ENCODE measurements at places on chromosomes 6 and 20.
A peak's percentile ranks its signal among the peaks of the same experiment; 100 is the strongest.

DNA sequence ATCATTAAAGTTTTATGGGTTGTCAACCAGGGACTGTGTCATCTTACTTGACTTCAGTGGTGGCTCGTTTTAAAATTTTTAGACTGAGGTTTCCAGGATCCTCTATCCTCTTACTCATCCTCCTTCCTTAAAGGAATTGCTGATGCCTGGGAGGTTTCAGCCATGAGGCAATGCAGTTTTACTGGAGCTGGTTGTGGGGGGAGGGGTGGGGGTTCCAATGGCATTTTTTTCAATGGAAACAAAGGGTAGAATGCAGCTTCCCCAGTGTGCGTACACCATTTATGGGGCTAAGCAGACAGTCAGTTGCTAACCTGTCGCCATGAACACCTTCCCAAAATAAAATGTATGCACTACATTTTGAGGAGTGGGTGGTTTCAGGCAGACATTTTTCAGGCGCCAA is 88.0 kb downstream of the METTL24 start:
- no peak for DNase-seq

DNA sequence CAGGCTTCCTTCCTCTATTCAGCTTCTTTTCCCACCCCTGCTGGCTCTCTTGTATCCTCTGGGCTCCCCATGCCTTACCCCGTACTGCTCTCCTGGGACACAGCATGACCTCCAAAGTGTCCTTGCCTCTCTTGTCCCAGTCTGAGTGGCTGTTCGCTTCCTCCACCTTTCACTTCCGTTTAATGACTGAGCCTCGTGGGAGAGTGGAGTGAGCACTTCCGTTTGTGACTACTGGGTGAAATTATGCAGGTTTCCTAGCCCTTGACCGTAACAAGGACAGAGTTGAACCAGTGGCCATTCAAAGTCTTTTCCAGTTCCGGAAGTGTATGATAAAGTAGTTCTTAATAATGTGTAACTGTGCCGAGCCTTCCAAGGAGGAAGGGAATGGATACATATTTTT is 109.2 kb downstream of the ARID1B start:
- no peak for DNase-seq

DNA sequence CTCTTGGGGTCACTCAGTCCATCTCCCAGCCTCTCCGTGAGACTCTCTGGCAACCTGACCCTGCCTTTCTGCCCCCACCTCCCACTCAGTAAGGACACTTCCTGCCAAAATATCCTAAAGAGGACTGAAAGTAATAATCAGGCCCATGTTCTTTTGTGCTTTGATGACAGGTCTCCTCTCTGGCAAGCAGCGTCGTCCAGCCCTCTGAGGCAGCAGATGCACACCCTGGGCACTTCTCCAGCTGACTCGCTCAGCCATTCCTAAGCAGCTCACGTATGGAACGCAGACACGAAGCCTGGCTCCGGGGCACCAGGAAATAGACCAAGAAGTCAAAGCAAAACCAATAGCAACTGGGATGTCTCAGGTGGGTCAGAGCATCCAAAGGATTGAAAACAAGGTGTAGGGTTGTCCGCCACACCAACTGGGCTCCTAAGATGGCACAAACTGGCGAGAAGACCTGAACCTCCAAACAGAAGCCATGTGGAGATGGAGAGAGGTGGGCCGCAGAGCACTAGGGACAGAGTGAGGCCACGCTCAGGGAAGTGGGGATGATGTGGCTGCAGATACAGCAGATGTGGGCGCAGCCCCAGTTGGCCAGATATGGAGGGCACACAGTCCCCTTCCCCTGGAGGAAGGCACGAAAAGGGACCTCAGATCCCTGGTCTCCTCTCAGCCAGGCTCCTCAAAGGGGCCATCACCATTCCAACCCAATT is 99.3 kb downstream of the PRND start:
- no peak for DNase-seq

DNA sequence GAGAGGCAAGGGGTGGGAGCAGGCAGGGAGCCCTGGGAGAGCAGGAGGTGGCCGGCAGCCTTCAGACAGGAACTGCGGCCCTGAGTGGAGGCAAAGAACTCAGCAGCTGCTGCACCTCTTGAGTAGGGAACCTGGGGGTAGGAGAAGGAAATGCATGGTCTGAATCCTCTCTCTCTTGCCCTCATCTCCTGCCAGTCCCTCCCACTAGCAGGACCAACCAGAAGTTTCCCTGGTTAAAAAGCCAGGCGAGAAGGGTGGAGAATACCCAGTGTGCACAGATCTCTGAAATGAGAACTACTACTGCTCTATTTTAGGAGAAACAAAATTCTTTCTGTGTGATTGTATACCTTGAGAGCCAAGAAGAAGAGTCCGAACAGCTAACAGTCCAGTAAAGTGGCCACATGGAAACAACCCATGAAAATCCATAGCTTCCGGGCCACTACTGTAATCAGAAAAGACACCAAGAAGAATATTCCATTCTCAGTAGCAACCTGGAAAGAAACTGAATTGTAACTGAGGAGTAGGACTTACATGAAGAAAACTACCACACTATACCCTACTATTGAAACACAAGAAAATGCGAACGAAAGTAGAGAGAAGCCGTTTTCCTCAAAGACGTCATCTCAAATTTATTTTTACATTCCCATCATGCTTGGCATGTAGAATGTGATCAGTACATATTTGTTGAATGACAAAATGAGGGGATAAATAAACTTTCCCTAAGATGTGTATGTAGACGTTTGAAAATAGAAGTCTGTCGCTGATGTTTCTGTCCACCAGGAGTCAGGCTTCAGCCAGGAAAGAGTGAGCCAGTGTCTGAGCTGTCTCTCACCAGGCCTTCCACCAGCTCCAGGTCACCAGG is 25.6 kb downstream of the WRNIP1 start:
- DNase-seq, result peak; percentile 69

GRCh38 chr6:15949982-15950381 is 178.9 kb upstream of the MYLIP start:
- DNase-seq, result no peak

DNA sequence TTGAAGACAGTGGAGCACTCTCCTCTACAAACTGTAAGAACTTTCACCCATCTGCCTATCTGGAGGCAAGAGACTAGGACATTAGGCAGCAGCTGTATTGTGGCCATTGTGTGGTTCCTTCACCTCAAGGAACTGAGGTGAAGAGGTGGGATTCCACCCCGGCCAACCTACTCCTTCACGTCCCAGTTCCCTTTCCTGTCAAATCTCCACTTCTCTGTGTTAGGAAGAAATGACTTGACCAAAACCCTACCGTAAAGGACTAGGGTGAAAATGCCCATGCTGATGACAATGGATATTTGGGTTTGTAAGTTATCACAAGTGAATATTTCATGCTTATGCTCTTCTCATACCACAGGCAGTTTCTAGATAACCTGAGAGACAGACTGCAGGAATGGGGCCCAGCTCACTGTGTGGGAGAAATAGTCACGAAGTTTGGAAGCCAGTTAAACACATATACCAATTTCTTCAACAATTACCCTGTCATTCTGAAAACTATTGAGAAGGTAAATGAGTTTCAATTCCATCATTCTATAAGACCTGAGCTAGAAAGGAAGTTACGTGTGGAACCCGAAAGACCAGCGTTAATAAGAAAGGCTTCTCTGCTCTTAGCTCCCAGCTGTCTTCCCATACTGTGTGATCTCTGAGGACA is 86.6 kb downstream of the ECT2L start:
- no peak for DNase-seq

DNA sequence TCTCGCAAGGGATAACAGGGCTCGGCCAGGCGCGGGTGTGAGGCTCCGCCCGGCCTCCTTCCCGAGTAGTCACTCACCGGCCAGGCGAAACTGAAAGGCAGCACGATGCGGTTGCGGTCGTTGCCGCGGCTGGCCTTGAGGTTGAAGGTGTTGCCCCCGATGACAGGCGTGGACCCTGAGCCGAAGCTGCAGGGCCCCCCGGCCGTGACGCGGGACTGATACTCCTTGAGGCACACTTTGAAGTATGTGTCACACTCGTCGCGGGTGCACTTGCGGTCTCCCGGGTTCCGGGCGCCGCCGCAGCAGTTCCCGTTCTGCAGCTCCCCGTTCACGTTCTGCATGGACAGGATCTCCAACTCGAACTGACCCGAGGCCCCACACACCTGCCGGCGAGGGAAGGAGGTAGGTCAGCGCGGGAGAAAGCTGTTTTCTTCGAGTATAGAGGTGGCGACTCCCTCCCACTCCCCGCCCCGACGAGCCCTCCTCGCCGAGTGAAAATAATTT is 1.1 kb downstream of the JAG1 start:
- peak; percentile 72 for DNase-seq

- DNase-seq, result no peak
Observed at GRCh38 chr6:27214126-27214601, 33.3 kb upstream of the PRSS16 start.

- no peak for DNase-seq
Observed at GRCh38 chr20:47295921-47296426, 60.5 kb downstream of the ZMYND8 start.

GRCh38 chr20:3509064-3509463 is 38.2 kb downstream of the ATRN start:
- DNase-seq, result no peak

DNA sequence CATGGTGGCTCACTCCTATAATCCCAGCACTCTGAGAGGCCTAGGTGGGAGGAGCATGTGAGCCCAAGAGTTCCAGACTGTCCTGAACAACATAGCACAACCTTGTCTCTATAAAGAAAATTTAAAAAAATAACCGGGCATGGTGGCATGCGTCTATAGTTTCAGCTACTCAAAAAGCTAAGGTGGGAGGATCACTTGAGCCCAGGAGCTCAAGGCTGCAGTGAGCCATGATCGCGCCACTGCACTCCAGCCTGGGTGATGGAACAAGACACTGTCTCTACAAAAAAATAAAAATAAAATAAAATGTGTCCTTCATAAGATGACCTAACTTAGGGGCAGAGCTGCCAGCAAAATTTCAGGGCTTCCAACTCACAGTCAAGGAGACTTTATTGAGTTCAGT is 12.6 kb downstream of the ID4 start:
- no peak for DNase-seq

DNA sequence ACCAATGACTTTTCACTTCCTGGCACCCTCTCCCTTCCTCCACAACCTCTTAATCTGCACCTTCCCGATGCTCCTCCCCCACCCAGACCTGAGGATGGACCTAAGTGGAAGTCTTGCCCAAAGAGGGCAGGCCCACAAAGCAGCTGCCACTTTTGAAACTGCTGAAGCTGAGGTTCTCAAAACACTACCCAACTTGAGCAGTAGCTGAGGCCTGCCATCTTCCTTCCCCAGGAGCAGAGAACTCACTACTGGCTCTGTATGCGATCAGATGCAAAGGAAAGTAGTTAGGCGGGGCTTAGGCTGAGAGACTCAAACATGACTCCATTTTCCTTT is 1.5 kb downstream of the HM13 start:
- DNase-seq, result no peak

- DNase-seq, result peak; percentile 58
Observed at GRCh38 chr6:7919871-7920270, 9.3 kb upstream of the TXNDC5 start.

GRCh38 chr6:113813142-113813541 is 44.0 kb upstream of the MARCKS start:
- no peak for DNase-seq

DNA sequence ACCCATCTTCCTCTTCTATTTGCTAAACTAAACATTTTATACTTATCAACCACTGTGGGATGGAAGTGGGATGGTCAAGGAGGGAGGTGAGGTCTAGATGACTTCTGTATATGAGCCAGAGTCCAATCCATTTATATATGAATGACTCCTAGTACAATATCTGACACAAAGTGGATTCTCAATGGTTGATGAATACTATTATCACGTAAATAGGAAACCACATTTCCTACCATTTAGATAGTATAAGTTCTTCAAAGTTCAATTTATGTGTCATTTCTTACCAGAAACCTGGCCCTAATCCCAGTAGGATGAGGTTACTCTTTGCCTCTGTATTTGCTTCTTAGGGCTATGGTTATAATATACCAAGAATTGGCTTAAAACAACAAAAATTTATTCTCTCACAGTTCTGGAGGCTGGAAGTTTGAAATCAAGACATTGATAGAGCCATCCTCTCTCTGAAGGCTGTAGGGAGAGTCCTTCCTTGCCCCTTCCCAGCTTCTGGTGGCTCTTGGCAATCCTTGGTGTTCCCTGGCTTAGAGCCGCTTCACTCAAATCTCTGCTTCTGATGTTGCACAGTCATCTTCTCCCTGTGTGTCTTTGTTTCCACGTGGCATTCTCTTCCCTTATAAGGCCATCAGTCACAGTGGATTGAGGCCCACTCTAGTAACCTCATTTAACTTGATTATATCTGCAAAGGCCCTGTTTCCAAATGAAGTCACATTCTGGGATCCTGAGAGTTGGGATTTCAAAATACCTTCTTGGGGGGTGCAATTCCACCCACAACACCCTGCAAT is 41.0 kb upstream of the RAB23 start:
- no peak for DNase-seq

- DNase-seq, result peak; percentile 86
Observed at GRCh38 chr20:62740286-62741141, 31.9 kb downstream of the NTSR1 start.

DNA sequence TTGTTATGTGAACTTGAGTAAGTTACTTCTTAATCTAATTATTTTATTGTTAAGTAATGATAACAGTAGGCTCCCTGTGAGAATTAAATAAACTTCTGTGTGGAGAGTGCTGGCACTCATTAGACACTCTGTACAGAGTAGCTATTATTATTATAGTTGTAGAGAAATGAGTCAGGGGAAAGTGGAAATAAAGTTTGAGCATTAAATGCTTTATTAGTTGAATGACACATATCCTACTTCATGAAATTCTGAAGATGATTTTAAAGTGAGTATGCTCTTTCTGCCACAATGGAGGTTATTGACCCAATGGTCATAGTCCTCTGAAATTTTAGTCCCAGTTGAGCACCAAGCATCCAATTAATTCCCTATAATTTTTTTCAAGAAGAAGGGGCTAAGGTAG is 5.9 kb downstream of the ECI2 start:
- DNase-seq, result no peak

GRCh38 chr20:1783245-1783644 is 112.0 kb upstream of the SIRPA start:
- DNase-seq, result no peak

- no peak for DNase-seq
Observed at GRCh38 chr6:87645080-87645479, 55.1 kb downstream of the ORC3 start.

DNA sequence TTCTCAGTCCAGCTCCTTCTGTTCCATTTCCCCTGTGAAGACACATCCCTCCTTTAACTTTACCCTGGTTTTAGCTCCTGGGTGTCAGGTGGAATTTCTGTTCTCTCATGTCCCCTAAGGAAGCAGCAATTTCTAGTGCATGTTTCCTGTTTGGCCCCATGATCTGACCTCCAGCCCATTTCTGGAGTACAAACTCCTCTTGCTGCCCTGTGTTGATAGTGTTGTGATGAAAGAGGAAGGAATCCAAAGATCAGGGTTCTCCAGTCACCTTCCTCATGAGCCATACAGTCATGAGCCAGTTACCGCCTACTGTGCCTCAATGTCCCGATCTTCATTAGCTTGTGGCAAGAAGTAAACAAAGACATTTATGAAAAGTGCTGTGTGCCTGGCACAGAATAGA is 97.4 kb downstream of the PHACTR1 start:
- DNase-seq, result no peak

- no peak for DNase-seq
Observed at GRCh38 chr20:10848810-10849370, 175.1 kb upstream of the JAG1 start.

Data from activated T-cell treated with anti-CD3 and anti-CD28 coated beads, Interleukin-2, amount 50 U/mL, for 48 hours (primary cell).